M059J (cell line): ENCODE measurements at places on chromosomes 12 and 14.

DNA sequence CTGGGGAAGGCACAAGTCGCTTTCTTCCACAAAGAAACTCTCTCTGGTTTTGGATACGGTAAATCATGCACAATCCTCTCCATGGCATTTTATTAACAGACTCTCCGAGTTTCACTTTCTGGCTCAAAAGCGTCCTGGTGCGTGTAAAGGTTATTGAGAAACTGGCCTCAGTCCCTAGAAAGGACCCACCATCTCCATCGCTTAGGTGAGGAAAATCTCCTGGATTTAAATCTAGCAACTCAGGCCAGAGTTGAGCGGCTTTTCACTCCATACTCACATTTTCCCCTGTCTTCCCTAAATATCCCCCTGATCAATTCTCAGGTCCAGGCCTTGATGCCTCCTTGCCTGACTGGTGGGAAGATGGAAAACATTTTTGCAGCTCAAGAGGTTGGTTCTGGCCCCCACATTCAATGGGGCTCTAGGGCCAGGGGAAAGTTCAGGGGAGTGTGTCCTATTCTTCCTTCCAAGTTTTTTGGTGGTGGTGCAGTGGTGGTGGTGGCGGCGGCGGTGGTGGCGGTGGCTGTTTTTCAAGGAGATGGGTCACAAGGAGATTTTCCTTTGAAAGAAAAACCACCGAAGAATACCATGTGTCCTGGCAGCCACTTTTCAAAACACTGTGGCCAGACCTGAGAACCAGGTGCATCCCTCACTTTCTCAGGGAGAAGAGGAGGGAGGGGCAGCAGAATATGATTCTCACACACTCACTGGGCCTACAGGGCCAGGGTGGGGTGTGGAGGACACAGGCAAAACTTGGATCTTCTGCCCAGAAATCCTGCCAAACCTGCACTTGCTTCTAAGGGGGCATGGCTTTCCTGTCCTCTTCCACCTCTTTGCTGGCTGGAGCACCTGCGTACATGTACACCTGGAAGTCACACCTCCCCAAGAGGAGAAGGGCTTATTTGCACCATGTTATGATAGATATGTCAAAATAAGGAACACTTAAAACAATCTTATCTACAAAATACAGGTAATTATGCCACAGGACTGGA lies 46.7 kb upstream of the PNMA1 start:
- no peak for DNase-seq

GRCh38 chr14:65164825-65165135 lies 62.5 kb upstream of the MAX start:
- DNase-seq = no peak

DNA sequence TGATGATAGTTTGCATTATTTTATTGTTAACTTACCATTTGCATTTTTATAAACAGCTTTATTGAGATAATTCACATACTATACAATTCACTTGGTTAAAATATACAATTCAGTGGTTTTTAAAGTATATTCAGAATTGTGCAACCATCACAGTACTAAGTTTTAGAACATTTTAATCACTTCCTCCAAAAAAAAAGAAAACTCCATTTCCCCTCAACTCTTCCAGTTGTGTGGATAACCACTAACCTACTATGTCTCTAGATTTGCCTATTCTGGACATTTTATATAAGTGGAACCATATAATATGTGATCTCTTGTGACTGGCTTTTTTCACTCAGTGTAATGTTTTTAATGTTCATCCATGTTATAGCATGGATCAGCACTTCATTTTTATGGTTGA lies 41.3 kb downstream of the WNK1 start:
- DNase-seq = no peak

- no peak for DNase-seq
Observed at GRCh38 chr12:93299262-93299846, 78.4 kb upstream of the NUDT4 start.

- DNase-seq = peak; percentile 62
Observed at GRCh38 chr14:23430723-23431085, 4.8 kb downstream of the MYH7 start.

DNA sequence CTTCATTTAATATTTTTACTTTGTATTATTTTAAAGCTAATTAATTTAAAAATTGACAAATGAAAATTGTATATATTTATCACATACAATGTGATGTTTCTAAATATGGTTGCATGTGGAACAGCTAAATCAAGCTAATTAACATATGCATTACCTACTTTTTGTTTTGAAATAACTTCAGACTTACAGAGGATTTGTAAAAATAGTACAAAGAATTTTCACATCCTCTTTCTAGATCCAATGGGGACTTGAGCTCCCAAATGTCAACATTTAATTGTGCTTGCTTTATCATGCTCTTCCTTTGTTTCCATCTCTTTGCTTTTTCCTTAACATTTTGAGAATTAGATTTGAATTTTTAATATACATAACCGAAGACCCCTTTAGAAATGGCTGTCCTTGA lies 6.6 kb downstream of the DCD start:
- DNase-seq = no peak

DNA sequence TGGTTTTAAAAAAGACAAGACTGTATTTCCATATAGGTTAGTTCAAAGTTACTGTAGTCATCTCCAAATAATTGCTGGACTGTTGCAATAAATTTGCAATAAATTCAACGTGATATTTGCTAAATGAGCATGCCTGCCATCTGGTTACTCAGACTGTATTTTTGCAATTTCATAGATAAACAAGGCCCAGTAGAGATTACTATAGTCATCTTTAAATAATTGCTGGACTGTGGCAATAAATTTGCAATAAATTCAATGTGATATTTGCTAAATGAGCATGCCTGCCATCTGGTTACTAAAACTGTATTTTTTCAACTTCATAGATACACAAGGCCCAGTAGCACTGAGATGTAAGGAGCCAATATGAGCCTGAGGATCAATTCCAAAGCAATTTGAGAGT lies 5.6 kb downstream of the NTN4 start:
- DNase-seq = no peak

DNA sequence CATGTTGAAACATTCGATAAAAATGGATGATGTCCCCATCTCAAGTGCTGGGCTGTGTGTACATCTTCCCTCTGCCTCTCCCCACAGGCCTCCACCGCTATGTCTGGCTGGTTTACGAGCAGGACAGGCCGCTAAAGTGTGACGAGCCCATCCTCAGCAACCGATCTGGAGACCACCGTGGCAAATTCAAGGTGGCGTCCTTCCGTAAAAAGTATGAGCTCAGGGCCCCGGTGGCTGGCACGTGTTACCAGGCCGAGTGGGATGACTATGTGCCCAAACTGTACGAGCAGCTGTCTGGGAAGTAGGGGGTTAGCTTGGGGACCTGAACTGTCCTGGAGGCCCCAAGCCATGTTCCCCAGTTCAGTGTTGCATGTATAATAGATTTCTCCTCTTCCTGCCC lies 8.6 kb downstream of the PEBP1 start:
- DNase-seq = no peak

- DNase-seq = peak; percentile 59
Observed at GRCh38 chr12:44000309-44000952, 164.6 kb downstream of the TMEM117 start.
